Aorta (tissue), 5 donors: ENCODE measurements at places on chromosomes 13 and 19. TPM values are rescaled to one million over a fixed set of nuclear protein-coding genes. Genes with fewer than 3 reads are reported as not detected.

ZFR2 gene
- total RNA-seq: not detected

KCNN1 gene
- 0.13 TPM for total RNA-seq

CCNE1 gene
- total RNA-seq: 0.88 TPM

CNN1 gene
- 1,055 TPM for total RNA-seq

CNOT3 gene
- total RNA-seq: 33.5 TPM

PTPRH gene
- 0.29 TPM for total RNA-seq

USHBP1 gene
- 4.6 TPM for total RNA-seq

DNA sequence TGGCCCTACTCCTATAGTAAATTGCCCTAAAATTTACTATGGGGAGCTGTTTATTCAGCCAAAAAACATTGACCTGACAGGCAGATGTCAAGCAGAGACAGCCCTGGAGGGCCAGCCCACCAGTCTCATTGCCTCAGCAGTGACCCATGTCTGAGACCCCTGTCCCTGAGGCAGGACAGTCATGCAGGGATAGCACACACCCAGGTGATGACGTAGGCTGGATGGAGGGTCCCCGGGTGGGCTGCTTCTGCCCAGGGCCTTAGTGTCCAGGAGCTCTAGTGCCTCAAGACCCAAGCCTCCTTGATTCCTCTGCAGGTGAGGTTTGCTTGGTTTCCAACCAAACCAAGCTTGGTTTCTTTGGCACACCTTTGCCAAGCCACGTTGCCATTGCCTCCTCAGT, 72.1 kb downstream of the HSPH1 start:
- no peak for DNase-seq

GRCh38 chr13:103161476-103161875, 95.3 kb upstream of the SLC10A2 start:
- no peak for DNase-seq

- no peak for DNase-seq
Observed at GRCh38 chr19:9986787-9987281, 23.5 kb downstream of the COL5A3 start.

DNA sequence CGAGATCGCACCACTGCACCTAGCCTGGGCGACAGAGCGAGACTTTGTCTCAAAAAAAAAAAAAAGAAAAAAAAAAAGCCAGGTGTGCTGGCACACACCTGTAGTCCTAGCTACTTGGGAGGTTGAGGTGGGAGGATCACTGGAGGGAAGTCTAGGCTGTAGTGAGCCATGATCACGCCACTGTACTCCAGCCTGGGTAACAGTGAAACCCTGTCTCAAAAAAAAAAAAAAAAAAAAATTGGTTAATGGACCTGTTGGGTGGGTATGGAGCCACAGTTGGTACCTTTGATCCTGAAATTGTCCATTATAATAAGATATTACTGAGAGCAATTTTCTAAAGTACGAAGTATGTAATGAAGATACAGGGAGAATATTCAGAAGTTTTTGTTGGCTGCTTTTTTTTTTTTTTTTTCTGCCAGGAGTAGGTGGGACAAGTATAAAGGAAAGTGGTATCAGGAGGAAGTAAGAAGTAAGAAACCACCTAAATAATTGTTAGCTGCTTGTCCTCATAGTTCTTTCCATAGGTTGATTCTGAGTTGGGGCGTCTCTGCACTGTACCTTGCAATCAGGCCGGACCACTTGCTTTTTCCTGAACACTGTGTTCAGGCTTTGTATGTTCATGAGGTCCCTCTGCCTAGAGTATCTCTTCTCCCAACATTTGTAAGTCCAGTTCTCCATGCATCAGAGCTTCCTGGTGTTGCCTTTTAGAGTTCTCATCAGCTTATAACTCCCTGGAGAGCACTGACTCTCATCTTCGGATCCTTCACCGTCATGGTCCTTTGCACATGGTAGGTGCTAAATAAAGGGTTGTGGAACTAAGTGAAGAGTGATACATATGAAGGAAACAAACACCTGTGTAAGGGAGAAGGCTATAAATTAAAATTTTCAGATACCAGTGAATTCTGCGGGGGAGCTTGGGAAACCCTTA, 31.7 kb downstream of the ARHGAP35 start:
- DNase-seq: no peak

DNA sequence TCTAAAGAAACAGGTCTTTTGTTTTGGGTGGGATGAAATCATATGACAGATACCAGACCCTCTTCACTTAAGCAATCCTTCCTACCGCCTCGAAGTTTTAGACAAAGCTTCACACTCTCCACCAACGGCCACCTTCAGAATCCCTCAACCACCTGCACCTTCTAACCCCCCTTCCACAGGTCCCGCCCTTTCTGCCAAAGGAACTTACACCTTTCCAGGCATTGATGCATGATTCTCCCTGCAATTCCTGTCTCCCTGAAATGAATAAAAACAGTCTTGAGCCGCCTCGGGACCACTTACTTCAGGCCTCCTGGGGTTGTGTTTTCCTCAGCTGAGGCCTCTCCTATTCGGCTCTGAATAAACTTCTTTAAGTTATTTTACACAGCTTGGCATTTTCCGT, 859 bp downstream of the ZNF433 start:
- DNase-seq: no peak

DNA sequence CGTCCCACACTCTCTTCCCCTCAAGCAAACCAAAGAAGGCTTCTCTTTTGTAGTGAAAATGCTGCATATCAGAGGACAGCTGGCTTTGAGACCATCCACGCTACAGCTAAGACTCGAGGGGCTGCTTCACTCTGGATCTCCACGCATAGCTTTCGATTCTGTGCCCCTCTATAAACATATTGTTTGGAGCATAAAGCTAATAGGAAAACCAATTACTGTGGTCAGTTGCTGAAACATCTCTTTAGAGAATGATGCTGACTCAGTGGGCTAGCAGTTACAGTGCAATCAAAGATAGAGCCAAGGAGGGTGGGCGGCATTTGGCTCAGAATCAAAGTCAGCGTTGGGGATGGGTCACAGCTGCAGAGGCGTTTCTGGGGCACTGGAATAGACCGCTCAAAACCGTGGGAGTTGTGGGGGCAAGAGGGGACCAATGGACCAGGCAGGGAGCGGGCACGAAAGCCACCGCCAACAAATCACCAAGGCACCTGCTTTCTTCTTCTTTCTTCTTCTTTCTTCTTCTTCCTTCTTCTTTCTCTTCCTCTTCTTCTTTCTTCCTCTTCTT, 76.7 kb downstream of the RASL11A start:
- DNase-seq: no peak

GRCh38 chr19:16296713-16297112, 27.9 kb upstream of the KLF2 start:
- no peak for DNase-seq

GRCh38 chr13:35887115-35887666, 244.0 kb downstream of the DCLK1 start:
- no peak for DNase-seq

DNA sequence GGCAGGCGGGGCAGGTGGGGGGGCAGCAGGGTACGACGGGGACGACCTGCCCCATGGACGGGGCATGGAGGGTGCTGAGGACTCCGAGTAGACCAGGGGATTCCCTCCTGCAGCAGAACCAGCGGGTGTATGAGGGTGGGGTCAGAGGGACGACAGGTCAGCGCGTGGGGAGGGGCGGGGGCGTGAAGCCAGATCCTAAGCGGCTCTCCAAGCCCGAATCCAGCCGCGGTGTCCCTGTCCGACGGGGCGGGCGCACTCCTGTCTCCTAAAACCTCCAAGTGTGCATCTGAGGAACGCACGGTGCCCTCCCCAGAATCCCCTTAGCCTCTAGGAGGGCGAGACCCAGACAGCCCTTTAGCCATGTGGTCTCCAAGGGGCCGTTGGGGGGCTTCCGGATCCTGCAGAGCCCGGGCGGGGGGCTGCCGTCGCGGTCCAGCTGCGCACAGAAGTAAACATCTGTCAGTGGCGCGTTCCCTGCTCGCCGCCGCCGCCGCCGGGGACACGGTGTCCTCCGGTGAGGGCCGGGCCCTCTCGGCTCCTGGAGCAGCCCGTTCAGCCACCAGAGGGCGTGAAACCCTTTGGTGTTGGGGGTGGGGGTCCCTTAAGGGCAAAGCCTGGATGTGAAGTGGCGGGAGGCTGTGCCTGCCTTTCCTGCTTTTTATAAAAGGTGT, 730 bp downstream of the NRTN start:
- DNase-seq: no peak

- peak; percentile 73 for DNase-seq
Observed at GRCh38 chr13:113403255-113404104, 39.5 kb upstream of the GRTP1 start.

DNA sequence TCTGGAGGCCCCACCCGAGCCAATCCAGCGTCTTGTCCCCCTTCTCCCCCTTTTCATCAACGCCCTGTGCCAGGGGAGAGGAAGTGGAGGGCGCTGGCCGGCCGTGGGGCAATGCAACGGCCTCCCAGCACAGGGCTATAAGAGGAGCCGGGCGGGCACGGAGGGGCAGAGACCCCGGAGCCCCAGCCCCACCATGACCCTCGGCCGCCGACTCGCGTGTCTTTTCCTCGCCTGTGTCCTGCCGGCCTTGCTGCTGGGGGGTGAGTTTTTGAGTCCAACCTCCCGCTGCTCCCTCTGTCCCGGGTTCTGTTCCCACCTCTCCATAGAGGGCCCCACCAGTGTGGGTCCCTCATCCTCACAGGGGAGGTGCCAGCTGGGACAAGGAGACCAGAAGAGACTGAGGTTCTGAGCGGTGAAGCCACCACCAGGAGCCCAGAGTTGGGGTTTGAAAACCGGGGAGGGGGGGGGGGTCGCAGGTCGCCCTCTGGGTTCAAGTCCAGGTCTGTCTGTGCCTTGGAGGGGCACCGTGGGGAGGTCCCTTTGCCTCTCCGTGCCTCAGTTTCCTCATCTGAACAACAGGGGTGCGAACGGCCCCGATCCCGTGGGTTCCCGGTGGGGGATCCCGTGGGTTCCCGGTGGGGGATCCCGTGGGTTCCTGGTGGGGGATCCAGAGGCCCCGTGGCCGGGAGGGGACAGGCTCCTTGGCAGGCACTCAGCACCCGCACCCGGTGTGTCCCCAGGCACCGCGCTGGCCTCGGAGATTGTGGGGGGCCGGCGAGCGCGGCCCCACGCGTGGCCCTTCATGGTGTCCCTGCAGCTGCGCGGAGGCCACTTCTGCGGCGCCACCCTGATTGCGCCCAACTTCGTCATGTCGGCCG, at the start of gene ELANE:
TSS of gene ELANE (plus strand) at position 168 of the 878 bp plus-strand sequence. CDS start at position 194, 26 bp downstream.
- DNase-seq: no peak

- no peak for DNase-seq
Observed at GRCh38 chr19:3135961-3136683, at the start of gene GNA15. TSS of gene GNA15 (plus strand) at chr19:3136033. CDS start at chr19:3136451, 418 bp downstream.

DNA sequence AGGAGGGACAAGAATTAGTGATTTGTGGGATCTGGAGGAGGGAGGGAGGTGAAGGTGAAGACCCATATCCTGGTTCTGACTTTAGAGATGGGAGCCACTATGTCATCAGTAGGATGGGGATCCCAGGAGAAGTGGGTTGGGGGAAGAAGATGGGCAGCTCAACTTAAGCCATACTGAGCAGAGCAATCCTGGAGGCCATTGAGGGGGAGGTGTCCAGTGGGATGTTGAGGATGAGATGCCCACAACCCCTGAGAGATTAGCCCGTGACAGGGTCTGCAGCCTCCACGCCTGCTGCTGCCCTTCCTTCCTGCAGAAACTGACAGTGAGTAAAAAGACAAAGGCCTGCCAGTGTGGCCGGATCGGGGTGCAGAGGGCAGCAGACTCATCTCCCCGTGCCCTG, 11.2 kb upstream of the SIGLEC6 start:
- no peak for DNase-seq

- DNase-seq: no peak
Observed at GRCh38 chr13:32415019-32415418, 12.9 kb downstream of the N4BP2L1 start.

GRCh38 chr13:101454767-101455166, 2.3 kb downstream of the ITGBL1 start:
- DNase-seq: no peak

DNA sequence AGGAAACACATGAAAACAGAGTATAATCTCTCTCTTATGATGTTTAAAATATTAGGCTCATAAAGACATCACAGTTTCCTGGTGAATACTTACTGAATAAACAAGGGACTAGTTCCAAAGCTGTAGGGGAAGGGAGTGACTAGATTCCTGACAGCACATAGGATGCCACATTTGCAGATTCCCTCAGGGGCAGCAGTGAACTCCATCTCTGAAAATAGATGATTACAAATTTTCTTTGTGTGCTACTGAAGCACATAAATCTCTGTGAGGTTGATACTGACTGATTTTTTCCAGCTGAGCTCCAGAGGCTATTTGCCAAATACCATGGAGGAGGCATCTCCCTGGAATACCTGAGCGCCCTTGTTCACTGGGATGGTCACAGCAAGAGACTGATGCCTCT, 77.3 kb downstream of the FGF9 start:
- DNase-seq: no peak

GRCh38 chr13:112172641-112173251, 105.8 kb downstream of the SOX1 start:
- DNase-seq: no peak
